Activated T-helper 9 cell treated with anti-CD3 and anti-CD28 coated beads, Interleukin-2, amount 50 U/mL, for 16 hours (primary cell): ENCODE measurements at places on chromosomes 3 and 15.

- no peak for DNase-seq
Observed at GRCh38 chr15:70033529-70034140, 64.1 kb downstream of the TLE3 start.

- DNase-seq = no peak
Observed at GRCh38 chr3:58025837-58026569, 17.8 kb downstream of the FLNB start.

- DNase-seq = no peak
Observed at GRCh38 chr3:107450254-107450893, 72.4 kb upstream of the BBX start.

- no peak for DNase-seq
Observed at GRCh38 chr15:25501828-25502446, 63.1 kb upstream of the UBE3A start.

- DNase-seq = no peak
Observed at GRCh38 chr3:70726961-70727360, 414.5 kb upstream of the MDFIC2 start.

GRCh38 chr3:101077361-101078011 lies 84.3 kb upstream of the ABI3BP start:
- no peak for DNase-seq

DNA sequence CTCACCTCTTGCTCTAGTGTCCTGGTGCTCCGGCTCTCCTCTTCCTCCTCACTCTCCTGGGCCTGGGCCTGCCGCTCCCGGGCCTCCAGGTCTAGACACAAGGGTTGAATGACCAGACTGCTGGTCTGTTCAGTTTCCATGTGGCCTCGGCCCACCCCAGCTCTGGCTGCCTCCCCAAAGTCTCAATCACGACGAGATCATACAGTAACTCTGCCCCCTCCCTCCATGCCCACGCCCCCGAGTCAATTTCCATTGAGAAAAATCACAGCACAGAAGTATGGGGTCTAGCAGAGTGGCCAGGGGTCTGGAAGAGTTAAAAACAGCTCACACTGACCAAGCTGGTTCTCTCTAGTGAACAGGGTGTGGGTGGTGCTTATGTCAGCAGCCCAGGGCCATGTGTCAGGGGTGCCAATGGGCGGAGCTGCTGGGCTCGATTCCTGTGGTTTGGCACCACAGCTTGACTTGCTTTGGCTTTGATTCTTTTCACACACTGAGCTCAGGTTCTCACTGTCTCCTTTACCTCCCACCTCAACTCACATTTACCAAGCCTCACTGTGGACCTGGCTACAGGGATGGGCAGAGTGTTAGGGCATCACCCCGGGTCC lies 6.9 kb downstream of the C15orf62 start:
- DNase-seq = no peak

DNA sequence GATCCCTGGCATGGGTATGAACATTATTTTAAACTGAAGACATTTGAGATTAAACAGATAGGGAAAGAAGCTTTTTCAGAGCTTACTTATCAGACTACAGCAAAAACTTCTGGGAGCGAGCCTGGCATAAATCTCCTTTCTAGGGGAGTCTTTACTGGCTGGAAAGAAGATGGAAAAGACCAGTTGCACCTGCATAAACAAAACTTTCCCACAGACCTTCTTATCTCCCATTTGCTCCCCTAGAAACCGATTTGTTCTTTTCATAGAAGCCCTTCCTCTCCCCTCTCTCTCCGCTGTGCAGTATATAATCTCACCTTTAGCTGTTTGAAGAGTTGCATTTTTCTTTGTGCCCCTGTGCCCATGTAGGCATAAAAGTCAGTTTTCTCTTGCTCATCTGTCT lies 93.2 kb downstream of the CHRNA7 start:
- DNase-seq = no peak

DNA sequence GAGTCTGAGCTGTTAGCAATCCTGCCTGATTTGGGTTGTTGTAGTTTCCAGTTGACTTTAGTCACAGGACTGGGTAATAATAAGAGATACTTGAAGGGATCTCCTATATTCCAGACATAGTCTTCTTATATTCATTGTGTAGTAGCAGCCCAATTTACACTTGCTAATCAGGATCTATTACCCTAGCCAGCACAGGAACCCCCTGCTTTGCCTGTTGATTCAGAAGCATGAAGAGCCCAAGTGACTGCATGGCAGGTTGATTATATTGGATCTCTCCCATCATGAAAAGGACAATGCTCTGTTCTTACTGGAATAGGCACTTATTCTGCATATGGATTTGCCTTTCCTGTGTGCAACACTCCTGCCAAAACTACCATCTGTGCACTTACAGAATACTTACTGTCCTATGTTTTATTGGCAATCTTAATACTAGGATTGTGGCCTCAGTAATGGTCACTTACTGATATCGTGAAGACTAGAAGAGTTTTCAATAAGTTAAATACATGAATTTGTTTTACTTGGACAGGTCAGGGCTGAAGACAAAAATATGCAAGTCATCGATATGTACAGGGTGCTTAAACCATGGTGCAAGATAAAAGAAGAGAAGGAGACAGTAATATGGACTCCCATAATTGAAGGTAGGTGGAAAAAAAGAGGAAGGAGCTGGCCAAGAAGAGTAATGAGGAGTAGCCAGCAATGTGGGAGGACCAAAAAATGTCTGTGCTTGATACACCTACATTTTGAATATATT lies 304.1 kb downstream of the MCTP2 start:
- no peak for DNase-seq

DNA sequence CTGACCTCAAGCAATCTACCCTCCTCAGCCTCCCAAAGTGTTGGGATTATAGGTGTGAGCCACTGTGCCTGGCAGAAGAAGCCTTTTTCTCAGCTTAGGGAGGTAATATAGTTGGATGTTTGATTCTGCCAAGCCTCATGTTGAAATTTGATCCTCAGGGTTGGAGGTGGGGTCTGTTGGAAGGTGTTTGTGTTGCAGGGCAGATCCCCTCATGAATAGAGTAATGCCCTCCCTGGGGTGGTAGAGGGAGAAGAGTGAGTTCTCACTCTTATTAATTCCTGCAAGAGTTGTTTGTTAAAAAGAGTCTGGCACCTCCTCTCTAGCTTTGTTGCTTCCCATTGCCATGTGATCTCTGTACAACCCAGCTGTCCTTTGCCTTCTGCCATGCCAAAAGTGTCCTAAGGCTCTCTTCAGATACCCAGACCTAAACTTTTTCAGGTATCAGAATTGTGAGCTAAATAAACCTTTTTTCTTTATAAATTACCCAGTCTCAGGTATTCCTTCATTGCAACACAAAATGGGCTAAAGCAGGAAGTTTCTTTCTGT lies 16.4 kb downstream of the NECTIN3 start:
- DNase-seq = no peak

- DNase-seq = no peak
Observed at GRCh38 chr3:182063742-182064141, 352.0 kb downstream of the SOX2 start.

DNA sequence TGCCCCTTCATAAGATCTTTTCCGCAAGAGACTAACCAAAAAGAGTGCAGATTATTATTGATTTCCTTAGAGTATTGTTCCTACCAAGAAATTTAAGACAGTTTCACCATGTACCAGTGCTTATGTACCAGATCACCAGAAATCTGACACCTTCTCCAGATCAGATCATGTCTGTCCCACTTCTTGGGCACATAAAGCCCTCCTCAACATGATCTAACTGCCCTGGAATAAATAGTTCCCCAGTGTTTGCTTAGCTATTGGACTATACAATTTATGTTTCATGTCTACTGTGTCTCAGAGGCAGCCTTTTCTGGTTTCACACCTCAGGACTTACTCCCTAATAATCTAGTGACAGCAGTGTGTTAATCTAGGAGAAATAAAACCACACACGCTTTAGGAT lies 46.8 kb downstream of the NME9 start:
- no peak for DNase-seq

DNA sequence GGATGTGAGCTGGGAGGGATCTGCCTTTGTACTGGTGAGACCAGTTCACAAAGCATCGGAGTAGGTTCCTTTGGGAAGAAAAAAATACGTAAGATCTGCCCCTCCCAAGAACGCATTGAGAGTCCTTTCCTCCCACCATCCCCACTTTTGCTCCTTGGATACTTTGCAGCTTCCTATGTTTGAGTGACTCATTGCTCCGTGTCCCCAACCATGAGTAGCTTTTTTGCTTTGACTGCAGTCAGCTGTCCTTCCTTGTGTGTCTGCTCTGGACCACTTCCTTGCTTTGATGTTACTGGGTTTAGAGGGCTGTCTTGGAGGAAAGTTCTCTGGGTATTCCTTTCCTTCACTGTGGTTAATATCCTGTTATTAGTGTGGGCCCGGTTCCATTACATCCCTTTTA lies 43.2 kb upstream of the PTPN23 start:
- DNase-seq = no peak

DNA sequence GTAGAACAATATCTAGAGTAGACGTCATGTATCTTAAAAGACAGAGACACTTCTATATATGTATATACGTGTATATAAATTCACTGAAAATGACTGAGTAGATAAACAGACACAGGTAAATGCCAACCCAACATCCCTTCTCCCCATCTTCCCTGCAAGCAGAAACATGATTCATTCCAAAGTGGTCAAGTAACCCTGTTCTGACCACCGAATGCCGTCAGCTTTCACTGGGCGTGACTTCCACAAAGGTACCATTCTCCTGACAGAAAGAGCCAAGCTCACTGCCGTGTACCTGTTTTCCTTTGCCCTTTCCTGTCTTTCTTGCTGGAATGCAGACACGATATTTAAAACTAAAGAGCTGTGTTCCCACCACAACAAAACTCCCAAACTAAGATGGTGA lies 76.7 kb downstream of the TAFA4 start:
- DNase-seq = no peak

DNA sequence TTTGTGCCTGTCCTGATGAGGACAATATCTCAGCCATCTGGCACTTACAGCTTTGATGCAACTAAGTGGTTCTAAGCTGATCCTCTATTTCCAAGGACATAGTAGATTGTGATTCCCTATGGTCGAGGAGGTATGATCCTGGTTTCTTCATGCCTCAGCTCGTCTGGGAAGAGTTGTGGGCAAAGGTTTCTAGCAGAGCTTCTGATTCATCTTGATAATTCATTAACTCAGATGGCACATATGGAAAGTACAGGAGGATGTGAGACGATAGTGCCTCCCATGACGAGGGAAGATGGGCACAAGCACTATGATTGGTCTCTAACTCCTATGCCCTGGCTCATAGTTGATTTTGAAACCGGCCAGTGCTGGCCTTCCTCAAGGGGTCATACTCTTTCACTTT lies 334.2 kb upstream of the SEMA6D start:
- DNase-seq = no peak

DNA sequence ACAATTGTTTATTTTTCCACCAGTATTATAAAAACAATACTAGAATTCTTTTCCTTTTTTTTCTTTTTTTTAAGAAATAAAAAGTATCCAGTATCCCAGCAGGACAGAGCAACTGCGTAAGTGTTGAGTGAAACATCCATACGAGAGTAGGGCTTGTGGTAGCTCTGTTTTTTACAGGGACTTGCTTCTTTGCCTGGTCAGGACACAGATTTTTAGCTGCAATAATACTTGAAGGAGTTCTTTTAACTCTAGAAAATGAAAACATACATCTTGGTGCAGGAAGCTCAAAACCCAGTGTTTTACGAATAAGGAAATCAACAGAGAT lies 297.7 kb upstream of the NR2E3 start:
- DNase-seq = no peak

- no peak for DNase-seq
Observed at GRCh38 chr3:58565621-58566397, 11.4 kb downstream of the FAM107A start.

GRCh38 chr3:42545284-42545900 lies 36.4 kb downstream of the SEC22C start:
- no peak for DNase-seq

- no peak for DNase-seq
Observed at GRCh38 chr15:90945091-90945490, 9.6 kb upstream of the RCCD1 start.

- DNase-seq = no peak
Observed at GRCh38 chr15:66030650-66031049, 161.4 kb downstream of the RAB11A start.

GRCh38 chr3:171556574-171557145 lies 96.5 kb upstream of the TNIK start:
- no peak for DNase-seq

DNA sequence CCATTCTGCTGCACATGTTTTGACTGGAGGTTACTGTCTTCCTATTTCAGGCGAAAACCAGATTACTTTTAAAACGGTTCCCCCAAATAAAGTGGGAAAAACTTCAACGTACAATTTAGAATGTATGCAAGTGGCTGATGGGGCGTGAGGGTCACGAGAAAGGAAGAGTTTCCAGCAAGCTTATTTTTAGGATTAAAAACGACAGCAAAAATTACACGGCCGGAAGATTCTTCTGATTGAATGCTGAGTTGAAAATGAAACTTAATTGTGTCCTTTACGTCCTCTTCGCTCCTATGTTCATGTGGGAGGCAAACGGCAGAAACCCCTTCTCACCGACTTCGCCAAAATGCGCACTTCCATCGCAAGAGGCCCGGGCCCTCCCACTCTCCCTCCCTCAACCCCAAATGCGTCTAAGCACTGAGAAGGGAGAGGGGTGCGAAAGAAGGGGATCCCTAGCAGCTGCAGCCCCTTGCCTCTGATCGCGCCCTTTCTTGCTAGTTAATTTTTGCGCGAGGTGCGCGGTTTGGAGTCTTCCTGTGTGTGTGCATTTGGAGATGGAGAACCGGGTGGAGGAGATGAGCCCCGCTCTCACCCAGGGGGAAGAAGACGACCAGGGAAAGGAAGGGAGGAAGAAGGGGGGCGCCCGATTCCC lies 656 bp downstream of the CD47 start:
- DNase-seq = peak; percentile 50

GRCh38 chr15:101391981-101392640 lies 97.1 kb upstream of the SNRPA1 start:
- DNase-seq = no peak

GRCh38 chr15:75725719-75726607 lies 13.3 kb upstream of the CSPG4 start:
- no peak for DNase-seq

DNA sequence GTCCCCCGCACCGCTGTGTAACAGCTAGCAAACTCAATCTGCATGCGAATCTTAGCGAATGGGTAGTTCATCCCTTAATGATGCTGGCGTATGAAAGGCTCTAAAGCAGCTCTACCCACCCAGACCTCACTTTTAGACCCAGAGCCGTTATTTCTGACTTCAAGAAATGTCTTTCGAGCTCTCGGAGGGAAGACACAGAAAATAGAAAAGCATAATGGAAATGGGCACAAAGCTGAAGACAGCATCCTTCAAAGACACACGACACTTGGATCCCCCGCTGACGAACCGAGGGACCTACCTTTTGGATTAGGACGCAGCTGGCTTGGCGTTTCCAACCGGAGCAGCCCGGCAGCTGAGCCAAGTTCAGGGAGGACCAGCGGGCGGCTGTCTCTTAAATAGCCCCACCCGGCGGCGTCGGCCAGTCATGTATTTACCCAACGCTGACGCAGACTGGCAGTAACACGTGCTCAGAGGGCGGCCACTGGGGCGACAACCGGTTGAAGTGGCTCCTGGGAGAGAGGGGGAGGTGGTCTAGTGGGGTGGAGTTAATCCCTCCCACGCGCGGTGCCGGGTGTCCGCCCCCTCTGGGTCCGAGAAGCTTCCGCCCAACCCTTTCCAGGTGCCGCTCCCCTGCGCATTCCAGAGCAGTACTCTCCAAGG lies 1.5 kb downstream of the CCK start:
- no peak for DNase-seq
